Lower leg skin (tissue), 4 donors: ENCODE measurements at places on chromosomes 6 and 20. TPM values are rescaled to one million over a fixed set of nuclear protein-coding genes. Genes with fewer than 3 reads are reported as not detected.
A peak's percentile ranks its signal among the peaks of the same experiment; 100 is the strongest.

The RBM12 gene
- total RNA-seq: 20.1 TPM

The TRERF1 gene
- total RNA-seq: 6.9 TPM

The EDEM2 gene
- total RNA-seq: 15.3 TPM

The HLA-DPB1 gene
- total RNA-seq: 84.0 TPM

The TCP1 gene
- 128 TPM for total RNA-seq

DNA sequence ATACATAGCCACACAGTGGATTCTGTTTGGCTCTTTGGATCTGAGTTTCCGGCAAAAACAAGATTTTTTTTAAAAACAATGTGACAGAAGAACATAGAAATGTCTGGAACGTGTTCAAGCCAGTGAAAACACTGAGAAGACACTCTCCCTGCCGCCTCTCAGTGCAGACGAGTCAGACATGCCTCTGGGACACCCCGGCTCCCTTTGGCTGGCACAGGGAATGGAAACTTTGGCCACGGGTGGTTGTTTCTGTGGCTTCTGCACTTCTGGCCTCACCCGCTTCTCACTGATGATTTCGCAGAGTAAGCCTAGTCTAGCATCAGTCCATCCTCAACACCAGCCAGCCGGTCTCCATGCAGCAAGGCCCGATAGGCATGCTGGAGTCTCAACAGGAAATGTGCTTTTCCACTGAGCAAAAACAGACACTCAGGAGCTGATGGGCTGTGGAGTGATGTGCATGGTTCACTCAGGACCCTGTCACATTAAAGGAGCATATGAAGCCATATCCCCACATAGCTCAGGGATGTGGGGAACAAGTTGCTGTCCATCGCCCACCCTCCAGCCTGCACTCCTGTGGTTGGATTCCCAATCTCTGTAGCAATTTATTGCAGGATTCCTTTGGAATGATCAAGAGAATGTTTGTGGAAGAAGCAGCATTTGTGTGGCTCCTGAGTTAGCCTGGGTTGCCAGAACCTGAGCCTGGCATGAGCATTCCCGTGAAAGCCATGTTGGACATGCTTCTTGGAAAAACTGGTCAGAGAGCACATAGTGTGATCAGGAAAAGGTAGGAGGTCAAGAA, 262.0 kb upstream of the RIN2 start:
- DNase-seq: no peak

- DNase-seq: no peak
Observed at GRCh38 chr6:34207695-34208443, 28.8 kb upstream of the HMGA1 start.

GRCh38 chr6:31952140-31952805, 6.4 kb downstream of the CFB start:
- no peak for DNase-seq

DNA sequence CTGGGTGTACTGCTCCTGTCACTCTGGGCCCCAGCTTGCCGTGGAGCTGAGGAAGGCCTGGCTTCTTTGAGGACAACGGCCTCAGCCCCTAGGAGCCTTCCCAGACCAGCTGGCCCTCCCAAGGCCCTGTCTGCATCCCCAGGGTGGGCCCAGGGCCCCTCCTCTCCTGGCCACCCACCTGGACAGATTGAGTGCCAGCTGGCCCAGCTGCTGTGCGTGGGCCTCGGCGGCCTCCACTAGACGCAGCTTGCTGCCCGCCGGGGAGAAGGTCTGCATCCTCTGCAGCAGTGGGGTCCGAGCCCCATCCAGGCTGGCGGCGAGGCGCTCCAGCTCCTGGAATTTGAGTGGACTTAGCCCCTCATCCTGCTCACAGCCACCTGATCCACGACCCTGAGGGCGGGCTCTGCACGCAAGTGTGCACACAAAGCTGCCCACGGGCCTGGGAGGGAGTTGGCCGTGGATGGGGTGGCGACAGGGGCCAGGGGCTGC, 14.4 kb downstream of the ADRM1 start:
- DNase-seq: no peak

GRCh38 chr20:46255440-46256104, 52.7 kb downstream of the CDH22 start:
- DNase-seq: peak; percentile 41

GRCh38 chr20:59782986-59783640, 150.3 kb downstream of the SYCP2 start:
- DNase-seq: peak; percentile 32

- no peak for DNase-seq
Observed at GRCh38 chr6:143964674-143965081, 43.4 kb downstream of the PLAGL1 start.

DNA sequence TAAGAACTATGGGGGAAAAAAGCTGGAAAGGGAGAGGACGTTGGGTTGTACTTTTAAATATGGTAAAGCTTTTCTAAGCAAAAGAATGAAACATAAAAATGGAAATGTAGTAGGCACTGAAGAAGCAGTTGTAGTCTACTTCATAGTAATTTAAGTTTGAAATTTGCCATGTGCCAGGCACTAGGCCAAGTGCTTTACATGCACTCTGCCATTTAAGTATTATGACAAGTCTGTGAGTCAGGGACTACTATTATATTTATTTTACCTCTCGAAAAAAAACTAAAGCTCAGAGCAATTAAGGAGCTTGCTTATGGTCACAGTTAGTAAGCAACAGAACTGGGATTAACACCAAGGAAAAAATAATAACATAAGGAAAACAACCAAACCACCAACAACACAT, 257.8 kb downstream of the GMDS start:
- no peak for DNase-seq

GRCh38 chr6:119037941-119038623, 40.4 kb downstream of the FAM184A start:
- no peak for DNase-seq

DNA sequence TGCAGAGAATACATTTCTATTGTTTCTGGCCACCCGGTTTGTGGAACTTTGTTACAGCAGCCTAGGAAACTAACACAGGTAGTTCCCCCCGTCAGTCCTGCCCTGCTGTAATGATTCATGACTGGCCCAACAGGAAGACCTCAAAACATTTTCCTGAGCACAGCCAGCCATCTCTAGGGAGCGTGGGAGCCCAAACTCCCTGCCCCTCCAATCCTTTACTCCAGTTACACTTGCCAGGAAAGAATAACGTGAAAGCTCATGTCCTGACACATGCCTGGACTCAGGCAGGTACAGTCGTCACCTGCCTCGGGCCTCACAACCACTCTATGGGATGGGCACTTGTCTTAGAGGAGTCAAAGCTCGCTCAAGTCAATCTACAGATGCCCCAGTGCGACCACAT, 8.4 kb downstream of the TXNDC5 start:
- no peak for DNase-seq

DNA sequence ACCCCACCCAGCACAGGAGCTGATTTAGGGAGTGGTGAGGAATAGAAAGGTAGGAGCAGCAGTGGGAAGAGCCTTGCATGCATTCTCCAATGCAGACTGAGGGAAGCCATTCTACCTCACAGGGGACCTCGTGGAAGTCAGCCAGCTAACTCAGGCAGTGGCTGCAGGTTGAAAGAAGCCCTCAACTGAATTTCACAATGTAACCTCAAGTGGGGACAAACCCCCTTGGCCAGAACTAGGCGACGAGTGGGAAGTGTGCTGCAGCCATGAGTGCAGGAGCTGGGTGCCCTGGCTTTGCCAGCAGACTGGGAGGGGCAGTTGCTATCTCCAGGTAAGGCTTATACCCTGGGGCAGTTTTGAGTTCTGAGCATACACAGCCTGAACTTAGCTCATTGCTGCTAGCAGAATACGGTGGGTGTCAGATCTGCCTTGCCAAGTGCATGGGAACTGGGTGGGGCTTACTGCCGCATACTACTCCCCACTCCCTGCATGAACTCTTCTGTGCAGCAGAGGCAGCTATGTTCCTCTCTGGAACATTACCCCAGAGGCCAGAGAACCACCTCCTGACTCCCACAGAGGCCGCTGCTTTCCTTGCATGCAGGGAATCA, 126.5 kb downstream of the CDK19 start:
- no peak for DNase-seq

- DNase-seq: no peak
Observed at GRCh38 chr6:43963877-43964658, 163.2 kb downstream of the MRPL14 start.

- DNase-seq: no peak
Observed at GRCh38 chr6:129707028-129707427, 2.9 kb downstream of the ARHGAP18 start.

DNA sequence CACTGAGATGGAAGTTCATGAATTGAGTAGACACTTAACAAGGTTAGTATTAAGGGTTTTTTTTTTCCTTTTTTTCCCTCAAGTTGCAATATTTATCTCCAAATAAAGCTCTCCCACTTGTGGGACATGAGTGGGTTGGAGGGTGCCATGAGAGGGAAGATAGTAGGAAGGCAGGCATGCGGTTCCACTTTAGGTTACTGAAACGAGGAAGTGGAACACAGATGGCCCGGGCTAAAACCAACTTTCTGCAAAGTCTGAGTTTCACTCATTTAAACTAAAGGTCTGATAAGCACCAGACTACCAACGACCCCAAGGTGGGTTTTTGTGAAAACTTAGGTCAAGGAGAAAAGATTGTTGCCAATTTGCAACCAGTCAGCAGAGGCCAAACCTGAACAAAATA, 42.2 kb downstream of the TBC1D7 start:
- no peak for DNase-seq

GRCh38 chr6:3438190-3439167, 18.4 kb downstream of the SLC22A23 start:
- no peak for DNase-seq

DNA sequence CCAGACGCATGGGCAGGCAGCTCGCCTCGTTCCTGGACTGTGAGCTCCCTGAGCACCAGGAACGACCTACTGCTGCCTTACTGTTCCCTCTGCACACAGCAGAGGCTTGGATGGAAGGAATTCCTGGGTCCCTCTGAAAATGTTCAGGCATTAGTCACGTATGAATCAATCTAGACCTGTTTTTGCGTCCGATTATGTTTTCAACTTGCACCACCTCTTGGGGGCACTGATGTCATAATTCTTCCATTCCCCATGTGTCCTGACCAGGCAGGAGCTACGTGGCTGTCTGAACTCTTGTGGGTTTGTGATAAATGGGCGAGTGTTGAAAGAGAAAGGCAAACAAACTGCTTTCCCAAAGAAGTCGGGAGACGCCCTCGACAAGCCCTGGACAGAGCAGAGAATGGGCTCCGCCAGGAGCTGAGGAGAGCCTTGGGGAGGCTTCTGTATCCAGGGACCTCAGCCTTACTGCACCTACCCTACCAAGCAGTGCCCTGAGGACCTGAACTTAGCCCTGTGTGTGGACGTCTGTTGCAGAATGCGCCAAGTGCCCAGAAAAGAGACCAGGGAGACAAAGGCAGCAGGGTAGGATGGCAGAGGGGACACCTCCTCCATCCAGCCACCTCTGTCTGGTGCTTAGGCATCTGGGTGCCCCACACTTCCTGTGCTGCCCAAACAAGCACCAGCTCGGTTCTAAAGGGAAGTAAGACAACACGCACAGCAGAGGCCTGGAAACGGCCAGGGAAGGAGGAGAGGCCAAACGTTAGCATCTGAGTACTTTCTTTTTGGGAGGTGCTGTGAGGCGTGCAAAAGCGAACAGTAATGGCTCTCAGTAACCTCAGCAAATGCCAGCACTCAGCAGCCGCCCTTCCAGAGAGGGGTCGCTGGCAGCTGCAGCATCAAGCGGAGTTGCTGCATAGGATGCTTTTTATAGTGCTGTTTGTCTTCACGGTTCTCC, 124.2 kb downstream of the LY86 start:
- DNase-seq: no peak

DNA sequence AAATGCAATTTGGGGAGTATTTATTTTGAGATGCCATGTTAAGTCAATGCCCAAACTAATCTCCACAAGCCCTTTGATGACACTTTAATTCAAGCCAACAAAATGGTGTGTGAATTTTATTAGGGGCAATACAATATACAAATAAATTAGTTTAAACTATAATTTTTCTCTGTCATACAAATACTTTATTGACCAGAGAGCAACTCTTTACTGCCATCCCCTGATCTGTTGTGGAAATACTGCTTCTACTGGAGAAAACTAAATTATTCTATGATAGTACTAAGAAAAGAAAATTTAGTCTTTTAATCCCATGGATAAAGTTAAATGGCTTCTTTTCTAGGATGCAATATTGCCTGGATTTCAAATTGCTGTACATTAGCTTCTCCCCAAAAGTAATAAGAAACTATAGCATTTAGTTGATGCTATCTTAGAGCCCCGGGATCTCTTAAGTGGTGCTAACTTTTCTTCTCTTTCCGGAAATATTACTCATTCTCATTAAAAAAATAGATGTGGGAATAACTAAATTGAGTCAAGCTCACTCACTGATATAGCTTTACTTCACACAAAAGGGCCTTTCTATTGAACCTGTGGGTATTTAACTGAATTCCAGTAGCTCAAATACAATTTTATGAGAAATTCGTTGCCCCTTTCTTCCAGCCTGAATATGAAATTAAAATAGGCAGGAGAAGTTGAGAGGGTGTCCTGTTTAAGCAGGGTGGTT, 49.2 kb downstream of the SMPDL3A start:
- DNase-seq: no peak

DNA sequence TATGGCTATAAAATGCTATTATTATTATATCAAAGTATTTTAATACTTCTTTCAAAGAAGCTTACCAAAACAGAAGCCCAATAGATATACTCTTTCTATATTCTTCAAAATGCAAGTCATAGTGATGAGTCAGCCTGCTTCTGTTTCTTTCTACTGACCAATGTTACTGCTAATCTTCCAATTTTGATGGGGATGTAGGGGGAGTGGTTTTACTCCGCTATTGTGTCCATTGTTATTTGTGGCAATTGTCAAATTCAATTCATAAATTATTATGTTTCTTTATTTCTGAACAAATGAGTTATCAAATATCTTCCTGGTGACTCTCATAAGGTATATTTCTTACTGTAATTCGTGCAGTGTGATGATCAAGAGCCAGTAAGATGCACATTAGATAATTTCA, 221.5 kb upstream of the DEFB112 start:
- no peak for DNase-seq
